ENCODE measurements at places on chromosomes 3 and 15.
A peak's percentile ranks its signal among the peaks of the same experiment; 100 is the strongest.

DNA sequence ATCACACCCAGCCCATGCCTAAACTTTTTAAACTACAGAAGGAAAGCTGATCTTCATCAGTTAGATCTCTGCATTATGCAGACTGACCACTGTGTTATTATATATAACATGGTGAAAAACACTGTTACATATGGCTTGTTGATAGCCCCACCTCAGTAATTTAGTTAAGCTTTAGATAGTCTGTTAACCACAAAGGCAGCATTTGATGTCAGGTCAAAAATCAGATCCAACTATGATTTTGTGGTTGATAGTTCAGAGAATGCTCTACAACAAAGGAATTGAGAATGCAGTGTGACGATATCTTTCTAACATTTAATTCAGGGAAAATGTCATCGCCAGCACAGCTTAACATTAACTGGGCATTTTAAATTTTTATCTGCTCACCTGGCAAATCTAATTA lies 37.7 kb upstream of the LMOD3 start:
- no peak for DNase-seq

GRCh38 chr3:43866529-43867353 lies 176.0 kb downstream of the ABHD5 start:
- DNase-seq, result peak; percentile 38

DNA sequence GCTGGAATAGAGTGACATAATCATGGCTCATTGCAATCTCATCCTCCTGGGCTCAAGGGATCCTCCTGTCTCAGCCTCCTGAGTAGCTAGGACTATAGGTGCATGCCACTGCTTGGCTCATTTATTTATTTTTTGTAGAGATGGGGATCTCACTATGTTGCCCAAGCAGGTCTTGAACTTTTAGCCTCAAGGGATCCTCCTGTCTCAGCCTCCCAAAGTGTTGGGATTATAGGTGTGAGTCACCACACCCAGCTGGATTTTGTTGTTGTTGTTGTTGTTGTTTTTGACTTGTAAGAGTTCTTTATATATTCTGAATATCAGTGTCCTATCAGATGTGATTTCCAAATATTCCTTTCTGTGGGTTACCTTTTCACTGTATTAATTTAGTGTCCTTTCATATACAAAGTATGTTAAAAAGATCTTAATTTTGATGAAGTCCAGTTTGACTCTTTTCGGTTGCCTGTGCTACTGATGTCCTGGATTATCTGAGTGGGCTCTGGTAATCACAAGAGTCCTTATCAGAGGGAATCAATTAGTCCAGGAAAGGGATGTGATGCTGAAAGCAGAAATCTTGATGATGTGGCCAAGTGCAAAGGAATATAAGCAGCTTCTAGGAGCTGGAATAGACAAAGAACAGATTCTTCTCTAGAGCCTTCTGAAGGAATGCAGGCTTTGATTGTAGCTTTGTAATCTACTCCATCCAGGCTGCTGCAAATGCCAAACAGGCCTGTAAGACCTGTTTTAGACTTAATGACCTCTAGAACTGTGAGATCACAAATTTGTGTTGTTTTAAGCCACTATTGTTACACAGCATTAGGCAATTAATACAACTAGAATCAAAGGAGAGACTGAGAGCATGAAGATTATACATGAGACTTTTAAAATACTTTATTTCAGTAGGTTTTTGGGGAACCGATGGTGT lies 30.2 kb downstream of the NCK1 start:
- DNase-seq, result no peak

- DNase-seq, result no peak
Measured at GRCh38 chr3:133527081-133527715, 46.3 kb upstream of the CDV3 start.

DNA sequence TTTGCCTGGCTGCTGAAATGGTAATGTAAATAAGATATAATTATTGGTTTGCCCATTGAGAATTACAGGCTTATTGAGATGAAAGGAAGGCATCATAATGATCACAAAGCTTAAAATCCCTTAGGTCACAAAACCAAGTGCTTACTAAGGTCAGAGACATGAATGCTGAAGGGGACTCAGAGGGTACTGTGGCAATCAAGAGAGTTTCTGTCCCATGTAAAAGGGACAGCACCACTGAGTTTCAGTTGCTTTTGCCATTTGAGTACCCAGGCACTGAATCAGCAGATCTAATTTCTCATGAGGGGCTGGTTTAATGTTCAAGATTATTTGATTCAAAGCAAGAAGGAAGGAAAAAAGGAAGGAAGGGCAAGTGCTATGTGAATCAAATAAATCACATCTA lies 127.0 kb downstream of the PLOD2 start:
- DNase-seq, result no peak
